ENCODE measurements at places on chromosomes 4 and X.

GRCh38 chr4:168831585-168831918, 178.5 kb downstream of the CBR4 start:
- no peak for DNase-seq

GRCh38 chr4:126738926-126739325, 893.8 kb upstream of the INTU start:
- DNase-seq, result no peak

- DNase-seq, result no peak
Observed at GRCh38 chrX:24298191-24298590, 15.7 kb downstream of the SUPT20HL2 start.

- no peak for DNase-seq
Observed at GRCh38 chr4:41161355-41161754, 53.0 kb downstream of the APBB2 start.

- DNase-seq, result no peak
Observed at GRCh38 chr4:131006388-131006787, 1910.4 kb downstream of the C4orf33 start.

GRCh38 chrX:10121787-10122186, 35.0 kb upstream of the CLCN4 start:
- DNase-seq, result no peak

DNA sequence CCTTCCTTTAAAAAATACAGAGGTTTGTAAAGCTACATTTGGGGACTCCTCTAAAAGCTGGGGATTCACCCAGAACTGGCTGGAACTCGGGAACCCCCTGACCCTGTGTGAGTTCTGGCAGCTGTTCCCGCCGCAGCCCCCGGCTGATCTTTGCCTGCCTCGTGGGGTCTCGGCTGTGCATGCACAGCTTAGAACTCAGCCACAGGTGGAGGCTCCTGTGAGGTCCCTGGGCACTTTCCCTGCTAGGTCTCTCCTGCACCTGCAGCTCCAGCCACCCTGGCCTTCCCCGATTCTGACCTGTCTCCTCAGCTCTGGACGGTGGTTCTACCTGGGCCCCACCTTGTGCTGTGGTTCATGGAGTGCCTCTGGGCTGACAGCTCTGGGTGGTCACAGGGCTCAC, 48.6 kb upstream of the HGFAC start:
- no peak for DNase-seq

- no peak for DNase-seq
Observed at GRCh38 chr4:53644607-53645006, 53.3 kb upstream of the LNX1 start.

GRCh38 chrX:126770179-126770578, 49.4 kb upstream of the PRR32 start:
- DNase-seq, result no peak
